ENCODE measurements at places on chromosomes 2 and 18.

DNA sequence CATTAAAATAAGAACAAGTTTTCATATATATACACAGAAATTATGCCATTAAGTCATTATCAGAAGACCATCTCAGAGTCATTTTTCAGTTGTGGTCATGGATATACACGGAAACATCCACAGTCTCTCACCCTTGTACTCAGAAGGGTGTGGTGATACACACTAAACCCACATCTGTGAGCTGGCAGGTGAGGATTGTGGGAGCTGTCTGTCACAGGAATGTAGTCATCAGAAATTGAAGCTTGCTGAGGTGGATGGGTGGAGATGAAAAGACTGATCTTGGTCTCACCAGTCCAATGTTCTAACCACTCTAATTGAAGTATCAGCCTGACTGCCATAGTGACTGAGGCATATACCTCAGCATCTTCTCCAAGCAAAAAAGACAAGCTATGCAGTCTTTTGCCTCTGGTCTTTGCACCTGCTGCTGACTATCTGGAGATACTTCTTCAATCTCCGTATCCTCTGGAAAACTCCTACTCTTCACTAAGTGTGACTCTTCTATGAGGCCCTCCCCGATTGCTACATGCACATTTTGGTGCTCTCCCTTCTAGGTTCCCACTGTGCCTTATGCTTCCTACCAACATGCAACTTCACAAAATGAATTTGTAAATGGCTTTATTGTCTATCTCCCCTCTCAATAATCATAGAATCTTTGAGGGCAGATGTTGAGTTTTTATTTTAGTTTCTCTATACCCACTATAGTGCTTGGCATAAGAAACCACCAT, 232.8 kb downstream of the DYM start:
- no peak for DNase-seq

DNA sequence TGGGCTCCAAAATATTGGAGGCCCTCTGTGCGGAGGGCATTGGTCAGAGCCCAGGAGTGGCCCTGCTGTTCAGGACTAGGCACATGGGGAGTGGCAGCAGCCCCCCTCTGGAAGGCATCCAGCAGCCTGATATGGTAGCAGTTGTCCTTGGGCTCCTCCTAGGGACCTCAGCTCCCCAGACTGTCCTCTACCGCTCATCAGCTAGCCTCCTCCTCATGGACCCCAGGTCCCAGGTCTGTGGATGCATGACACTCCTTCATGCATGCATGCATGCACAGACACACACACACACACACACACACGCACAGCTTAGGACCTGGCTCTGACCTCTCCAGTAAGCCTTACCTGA, 15.4 kb upstream of the ATP6V1B1 start:
- DNase-seq: no peak

DNA sequence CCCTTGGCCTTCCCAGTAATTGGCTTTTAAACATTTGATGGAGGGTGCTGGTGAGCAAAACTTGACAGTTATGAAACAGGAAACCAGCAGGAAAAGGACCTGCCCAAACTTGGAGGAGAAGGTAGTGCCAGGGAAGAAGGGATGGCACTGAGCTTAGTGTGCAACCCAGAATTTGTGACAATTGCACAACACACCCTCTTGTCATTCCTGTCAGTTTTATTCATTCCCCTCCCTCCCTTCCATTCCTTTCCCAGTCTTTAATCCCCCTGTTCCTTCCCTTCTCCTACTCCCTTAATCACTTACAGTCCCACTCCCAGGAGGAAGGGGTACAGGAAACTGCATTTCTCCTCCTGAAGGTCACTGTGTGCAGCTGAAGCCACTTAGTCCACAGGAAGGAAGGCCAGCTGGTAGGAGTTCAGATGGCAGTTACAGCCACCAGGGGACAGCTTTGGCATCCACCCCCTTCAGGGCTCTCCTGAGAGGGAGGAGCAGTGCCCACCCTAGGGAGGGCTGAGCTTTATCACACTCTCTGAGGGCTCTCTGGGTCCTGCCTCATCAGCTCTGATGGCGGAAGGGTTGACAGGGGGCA, 24.0 kb upstream of the SIGLEC15 start:
- DNase-seq: no peak

- no peak for DNase-seq
Observed at GRCh38 chr2:53711271-53711780, 56.3 kb upstream of the CHAC2 start.

DNA sequence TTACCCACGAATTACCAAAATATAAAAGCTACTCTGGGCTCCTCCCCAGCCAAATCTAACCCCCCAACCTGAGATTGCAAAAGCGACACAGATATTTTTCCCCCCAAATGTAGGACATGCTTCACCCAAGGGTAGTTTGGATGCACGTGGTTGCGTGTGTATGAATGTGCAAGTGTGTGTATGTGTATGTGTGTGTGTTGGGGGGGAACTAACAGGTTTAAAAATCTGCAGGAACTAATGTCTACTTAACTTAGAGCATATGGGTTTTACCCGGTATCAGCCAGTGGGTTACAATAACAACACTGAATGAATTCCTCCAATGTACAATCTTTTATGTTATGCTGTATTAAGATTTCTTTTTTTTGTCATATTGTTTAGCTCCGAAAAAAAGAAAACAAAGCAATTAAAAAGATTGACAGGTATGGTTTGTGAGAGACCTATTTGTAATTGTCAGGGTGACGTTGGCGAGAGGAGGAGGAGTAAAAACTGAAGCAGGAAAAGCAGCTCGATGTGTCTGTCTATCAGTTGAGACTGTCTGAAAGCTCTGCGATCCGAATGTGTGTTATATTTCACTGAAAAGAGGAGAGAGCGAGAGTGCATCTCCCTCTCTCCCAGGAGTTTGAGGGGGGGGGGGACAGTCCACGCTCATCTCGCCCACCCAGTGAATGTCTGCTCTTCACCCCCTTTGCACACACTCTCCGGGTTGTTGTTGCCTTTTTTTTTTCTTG, at the start of gene TSHZ1:
TSHZ1 (plus strand) TSS at position 524 of the 728 bp plus-strand sequence. CDS start 1,080 bp downstream, outside the sequence.
- DNase-seq: peak; percentile 26

GRCh38 chr18:35880788-35881455, 91.6 kb upstream of the RMP24 start:
- DNase-seq: no peak
